ENCODE measurements at places on chromosomes 12 and 14.

- no peak for DNase-seq
Observed at GRCh38 chr12:58841058-58841798, 79.1 kb downstream of the LRIG3 start.

DNA sequence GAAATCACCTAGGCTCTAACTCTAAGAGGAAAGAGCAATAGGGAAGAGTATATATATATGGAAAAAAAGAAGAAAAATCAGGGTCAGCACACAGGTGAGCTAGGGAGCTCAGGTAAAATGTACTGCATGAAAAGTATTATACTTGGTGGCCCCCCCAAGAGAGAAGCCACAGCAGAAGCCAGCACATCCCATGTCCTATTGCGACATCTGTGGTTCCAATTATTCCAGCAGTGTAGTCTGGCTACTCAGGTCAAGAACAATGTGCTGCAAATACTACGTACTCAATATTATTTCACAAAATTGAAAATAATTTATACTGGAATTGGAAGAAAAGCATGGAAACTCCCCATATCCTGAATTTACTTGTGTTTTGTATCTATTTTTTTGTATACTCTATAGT, 85.5 kb downstream of the CEP83 start:
- no peak for DNase-seq

GRCh38 chr12:89370850-89371249, 18.5 kb upstream of the DUSP6 start:
- no peak for DNase-seq

DNA sequence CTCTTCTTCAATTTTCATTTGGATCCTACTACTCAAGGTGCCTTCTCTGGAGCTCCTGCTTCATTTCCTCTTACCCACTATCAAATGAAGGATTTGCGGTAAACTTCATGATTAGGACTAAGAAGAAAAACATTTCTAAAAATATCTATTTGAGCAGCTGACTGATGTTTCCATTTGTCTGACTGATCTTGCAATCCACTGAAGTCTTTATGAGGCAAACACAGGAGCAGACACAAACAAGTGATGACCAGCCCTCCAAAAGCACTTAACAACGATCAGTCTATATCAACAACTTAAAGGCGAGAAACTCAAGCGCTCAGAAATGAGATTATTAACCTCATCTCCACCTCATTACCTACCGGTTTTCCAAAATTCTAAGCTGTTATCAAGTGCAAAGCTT, 26.2 kb downstream of the OSBPL8 start:
- no peak for DNase-seq

DNA sequence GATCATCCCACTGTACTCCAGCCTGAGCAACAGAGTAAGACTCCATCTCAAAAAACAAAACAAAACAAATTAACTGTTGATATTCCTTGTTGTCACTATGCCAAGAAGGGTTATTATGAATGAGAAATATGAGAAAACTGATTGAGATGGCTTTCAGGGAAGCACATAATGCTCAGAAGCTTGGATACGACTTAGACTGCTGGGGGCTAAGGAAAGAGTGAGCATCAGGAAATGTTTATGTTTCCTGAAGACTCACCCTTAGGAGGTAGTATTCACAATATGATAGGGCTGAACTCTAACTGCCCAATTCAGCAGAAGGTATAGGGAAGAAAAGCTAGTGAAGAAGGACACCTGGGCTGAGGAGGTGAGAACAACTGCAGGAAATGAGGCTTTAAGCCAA, 6.3 kb downstream of the STYK1 start:
- no peak for DNase-seq

DNA sequence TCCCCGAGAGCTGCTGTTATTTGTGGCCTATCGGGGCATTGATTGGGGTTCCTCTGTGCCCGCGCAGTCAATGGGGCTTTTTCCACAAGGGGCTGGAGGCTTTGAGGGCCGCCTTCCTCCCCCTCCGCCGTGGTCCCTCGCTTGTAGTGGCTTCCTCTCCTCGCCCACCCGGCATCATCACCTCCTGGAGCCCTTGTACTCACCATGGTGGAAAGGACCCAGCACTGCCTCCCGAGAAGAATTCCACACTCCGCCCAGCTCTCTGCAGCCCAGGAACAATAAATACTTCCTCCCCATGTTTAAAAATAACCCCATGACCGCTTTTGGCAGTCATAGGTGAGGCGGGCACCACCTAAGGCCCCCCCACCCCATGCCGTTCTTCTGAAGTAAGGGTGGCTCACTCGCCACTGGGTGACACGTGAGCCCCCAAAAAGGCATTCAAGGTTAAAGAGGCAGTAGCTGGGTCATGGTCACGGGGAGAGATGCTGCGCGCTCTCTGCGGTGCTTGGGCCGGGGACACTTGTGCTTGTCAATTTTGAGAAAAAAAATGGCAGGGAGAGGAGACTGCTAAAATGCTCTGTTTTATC, at the start of gene MYL2:
MYL2 (minus strand) TSS at position 256 of the 587 bp plus-strand sequence; CDS start at position 206, 50 bp downstream.
- no peak for DNase-seq

DNA sequence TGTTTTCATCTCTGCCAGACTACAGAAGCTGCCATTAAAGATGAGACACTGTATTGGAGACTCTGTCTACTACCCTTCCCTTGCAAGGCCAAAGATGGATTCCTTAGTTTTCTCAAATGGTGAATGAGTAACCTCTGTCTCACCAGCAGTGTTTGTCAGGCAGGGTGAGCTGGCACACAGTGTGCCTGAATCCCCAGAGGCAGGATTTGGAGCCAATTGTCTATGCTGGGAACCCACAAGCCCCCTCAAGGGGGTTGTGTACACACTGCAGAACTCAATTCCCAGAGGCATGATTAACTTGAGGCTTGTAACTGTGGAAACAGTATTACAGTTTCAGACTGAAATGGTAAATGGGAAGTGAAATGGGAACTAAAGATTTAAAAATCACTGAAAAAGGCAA, 136.8 kb upstream of the PTPRB start:
- no peak for DNase-seq

- no peak for DNase-seq
Observed at GRCh38 chr12:128612150-128612850, 211.5 kb downstream of the SLC15A4 start.

GRCh38 chr14:23167116-23167847, 16.2 kb downstream of the SLC7A8 start:
- DNase-seq, result no peak

- no peak for DNase-seq
Observed at GRCh38 chr12:101795786-101796185, 35.0 kb downstream of the GNPTAB start.

DNA sequence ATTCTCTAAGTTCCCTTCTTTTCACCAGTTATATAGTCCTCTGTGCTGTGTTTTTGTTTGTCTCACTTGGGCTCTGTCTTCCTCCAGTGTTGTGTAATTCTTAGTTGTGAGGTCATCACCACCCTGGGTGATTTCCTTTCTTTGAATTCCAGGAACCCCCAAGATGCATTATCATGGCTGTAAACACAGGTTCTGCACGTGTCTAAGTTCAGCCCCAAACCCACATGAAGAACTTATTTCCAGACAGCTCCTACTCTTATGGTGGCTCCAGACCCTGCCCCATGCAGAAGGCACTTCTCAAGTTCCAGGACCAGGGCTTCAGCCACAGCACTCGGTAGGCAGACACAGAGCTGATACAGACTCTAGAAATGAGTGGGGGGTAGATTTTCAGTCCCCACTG, 560.5 kb downstream of the BCL11B start:
- no peak for DNase-seq

- DNase-seq, result no peak
Observed at GRCh38 chr12:90091809-90092208, 383.2 kb upstream of the ATP2B1 start.

DNA sequence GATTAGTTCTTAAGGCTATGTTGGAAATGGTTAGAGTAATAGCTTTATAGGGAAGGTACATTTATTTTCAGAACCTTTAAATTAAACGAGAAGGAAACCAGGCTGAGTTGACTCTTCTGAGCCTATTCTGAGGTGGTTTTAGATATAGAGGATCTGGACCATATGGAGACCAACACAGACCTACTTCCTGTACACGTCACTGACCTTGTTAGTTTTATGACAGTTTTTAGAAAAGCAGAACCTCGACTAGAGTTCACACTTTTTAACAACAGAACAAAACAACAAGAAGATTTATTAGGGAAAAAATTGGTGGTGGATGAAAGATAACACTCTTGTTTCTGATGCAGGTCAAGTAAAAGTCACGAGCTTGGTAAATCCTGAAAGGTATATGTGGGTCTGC, 107.1 kb downstream of the NPAS3 start:
- no peak for DNase-seq

- DNase-seq, result no peak
Observed at GRCh38 chr12:65171870-65172269, 2.5 kb downstream of the LEMD3 start.

DNA sequence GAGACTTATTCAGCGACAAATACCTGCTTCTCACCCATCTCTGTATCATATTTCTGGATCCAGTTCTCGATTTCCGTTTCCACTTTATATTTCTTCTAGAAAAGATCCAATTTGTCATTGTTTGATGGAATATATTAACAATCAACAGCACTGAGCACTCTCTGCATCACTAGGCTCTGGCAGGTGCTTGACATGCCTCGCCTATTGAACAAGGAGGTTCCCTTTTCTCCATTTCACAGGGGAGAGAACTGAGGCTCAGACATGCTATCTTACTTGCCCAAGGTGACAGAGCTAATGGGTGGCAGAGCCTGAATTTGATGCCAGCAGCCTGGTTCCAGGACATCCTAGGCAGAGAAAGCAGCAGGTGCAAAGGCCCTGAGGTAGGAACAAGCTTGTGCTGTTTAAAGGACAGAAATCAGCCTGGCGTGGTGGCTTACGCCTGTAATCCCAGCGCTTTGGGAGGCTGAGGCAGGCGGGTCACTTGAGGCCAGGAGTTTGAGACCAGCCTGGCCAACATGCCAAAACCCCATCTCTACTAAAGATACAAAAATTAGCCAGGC, 12.1 kb downstream of the RITA1 start:
- no peak for DNase-seq

DNA sequence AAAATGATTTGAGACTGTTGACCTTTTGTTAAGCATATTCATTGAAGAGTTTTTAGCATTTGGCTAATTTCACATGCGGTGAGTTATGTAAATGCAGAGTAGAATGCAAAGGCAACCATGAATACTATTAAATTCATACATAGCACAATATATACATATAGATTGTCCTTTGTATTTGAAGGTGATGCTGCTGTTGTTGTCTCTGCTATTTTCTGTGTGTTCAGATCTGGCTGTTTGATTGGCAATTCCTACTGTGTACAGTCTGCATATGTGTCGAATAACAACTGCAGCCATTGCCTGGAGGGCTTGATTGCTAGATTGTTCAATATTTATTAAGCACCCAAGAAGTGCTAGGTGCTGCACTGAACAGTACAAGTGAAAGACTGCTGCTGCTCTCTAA, 187.4 kb downstream of the FOXG1 start:
- peak; percentile 38 for DNase-seq

DNA sequence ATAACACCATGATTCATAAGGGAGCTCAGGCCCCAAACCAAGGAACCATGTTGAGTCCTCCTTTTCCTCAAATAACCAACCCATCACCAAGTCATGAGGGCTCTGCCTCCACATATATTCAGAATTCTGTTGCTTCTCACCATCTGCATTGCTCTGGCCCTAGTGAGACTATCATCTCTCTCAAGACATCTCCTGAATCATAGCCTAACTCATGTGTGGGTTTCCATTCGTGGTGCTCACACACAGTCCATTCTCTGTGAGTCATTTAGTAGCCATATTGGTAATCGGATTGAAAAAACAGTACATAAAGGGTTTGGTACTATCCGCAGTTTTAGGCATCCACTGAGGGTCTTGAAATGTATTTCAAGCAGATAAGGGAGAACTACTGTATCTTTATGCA, 5.1 kb upstream of the SLC38A2 start:
- DNase-seq, result no peak

DNA sequence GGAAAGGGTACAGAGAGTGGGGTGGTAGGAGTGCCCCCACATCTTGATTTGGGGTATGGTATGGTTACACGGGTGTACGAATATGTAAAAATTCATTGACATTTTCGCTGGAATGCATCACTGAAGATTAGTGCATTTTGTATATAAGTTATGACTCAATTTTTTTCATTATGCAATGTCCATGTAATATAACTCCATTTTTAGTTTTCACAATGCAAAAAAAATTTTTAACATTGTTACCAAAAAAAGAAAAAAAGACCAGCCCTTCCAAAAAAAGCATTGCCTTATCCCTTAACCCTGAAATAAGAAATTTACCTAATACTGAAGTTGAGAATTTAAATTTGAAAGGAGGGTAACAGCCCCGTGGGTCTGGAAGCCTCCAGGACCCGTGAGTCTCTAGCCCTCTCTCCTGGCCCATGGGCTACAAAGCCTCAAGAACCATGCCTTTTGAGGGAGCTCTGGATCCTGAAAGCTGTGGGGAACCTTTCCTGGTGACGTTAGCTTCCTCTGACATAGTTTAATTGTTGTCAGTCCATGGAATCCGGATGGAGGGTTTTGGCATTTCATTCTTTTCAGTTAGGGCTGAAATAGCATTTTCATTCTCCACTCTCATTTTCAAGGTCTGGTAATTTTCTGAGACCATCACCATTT, 55.6 kb upstream of the ACTN1 start:
- no peak for DNase-seq

Measured in NCI-H146 (cell line).